NCI-H1694 (cell line): ENCODE measurements at places on chromosomes 5 and 9.

DNA sequence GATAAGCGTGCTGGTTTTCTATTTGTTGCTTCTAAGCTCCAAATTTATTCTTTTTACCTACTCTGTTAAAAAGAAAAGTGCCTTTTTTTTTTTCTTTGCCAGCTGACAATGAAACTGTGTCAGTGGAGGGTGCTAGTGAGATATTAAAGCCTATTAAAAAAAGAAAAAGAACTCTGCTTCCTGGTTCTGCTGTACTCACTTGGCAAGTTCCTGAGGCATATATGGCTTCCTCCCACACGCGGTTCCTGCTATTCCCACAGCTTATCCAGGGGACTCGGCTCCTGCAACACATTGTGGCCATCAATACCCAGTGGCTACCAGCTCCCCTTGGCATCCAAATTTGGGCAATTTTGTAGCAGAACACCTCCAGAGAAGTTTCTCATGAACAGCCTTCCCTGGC, 1977.7 kb upstream of the CDH9 start:
- no peak for DNase-seq

DNA sequence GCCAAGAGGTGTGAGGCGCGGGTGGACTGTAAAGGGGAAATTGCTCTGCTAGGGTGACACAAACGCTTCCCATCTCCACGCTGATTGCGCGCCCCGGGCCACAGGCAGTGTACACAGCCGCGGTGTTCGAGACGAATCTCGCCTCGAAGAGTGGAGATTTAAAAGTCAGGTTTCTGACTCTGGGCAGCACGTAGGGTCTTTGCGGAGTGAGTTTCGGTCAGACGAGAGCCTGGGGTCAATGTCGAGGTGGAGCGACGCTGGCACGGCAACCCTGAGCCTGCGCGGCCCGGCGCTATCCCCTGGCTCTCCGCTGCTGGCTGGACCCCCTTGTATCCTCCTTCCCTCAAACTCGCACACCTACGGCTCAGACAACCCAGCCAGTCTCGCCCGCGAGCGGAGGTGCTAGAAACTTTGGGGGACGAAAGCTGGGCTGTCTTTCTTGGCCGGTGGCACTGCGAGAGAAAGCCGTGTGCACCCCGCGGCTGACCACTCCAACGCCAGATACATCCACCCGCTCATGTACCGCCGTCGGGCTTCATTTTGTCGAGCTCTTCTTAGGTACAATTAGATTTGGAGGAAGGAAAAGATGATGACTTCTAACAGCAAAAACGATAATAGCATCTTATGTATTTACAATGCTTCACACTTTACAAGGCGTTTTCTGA, 5.4 kb upstream of the FOXB2 start:
- no peak for DNase-seq

- peak; percentile 87 for DNase-seq
Measured at GRCh38 chr5:59351076-59351794, 542.3 kb downstream of the PDE4D start.

GRCh38 chr9:83934569-83935275, 13.5 kb upstream of the KIF27 start:
- no peak for DNase-seq

GRCh38 chr9:38057416-38058195, 11.4 kb downstream of the SHB start:
- DNase-seq = peak; percentile 56

GRCh38 chr9:82797534-82797933, 265.4 kb downstream of the RASEF start:
- peak; percentile 58 for DNase-seq

GRCh38 chr9:28203036-28203435, 629.8 kb upstream of the C9orf72 start:
- DNase-seq = no peak

GRCh38 chr9:129539446-129539845, 81.5 kb downstream of the C9orf50 start:
- no peak for DNase-seq
